ENCODE measurements at places on chromosomes 12 and 14.

- no peak for DNase-seq
These were observed 6.8 kb upstream of the LHX5 start for GRCh38 chr12:113478351-113479011.

GRCh38 chr12:30973175-30973574, 46.6 kb downstream of the TSPAN11 start:
- no peak for DNase-seq

GRCh38 chr12:32502693-32503502, 103.5 kb downstream of the FGD4 start:
- DNase-seq = no peak

DNA sequence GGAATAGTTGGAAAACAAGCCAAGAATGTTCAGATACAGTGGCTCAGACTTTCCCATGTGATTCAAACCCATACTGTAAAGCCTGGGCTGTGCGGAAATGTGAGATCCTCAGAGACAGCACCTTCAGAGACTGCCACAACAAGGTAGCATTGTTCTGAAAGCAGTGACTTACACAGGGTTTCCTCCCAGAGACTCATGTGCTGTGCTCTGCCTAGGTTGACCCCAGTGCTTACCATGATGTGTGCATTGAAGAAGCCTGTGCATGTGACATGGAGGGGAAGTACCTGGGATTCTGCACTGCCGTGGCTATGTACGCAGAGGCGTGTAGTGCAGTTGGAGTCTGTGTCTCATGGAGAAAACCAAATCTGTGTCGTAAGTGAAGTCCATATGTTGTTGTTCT, 219.4 kb downstream of the LRRK2 start:
- DNase-seq = no peak

GRCh38 chr12:68406134-68406576, 74.0 kb upstream of the MDM1 start:
- no peak for DNase-seq

DNA sequence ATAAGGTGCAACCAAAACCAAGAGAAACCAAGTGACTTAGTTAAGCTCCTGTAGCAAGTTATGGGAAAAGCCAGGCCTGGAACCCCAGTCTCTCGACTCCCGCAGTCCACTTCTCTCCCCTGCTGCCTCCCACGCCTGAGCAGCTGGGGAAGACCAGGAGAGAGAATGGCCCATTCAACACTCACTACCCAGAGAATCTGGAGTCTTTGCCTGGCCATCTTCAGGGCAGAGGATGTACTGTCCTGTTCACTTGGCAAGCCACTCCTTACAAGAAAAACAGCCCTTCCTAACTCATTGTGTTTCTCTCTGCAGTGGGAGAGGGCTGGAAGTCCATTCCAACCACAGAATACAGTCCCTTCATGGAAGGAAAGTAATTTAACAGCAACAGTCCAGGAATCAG, 1.8 kb downstream of the PITPNM2 start:
- DNase-seq = no peak

GRCh38 chr14:26905229-26905628, 307.4 kb upstream of the NOVA1 start:
- DNase-seq = peak; percentile 3

GRCh38 chr12:47360093-47360480, 280.3 kb upstream of the AMIGO2 start:
- no peak for DNase-seq

GRCh38 chr12:11959117-11959823, 111.5 kb upstream of the BCL2L14 start:
- DNase-seq = no peak

- no peak for DNase-seq
These were observed 371.2 kb downstream of the BTG1 start for GRCh38 chr12:91774434-91774921.

DNA sequence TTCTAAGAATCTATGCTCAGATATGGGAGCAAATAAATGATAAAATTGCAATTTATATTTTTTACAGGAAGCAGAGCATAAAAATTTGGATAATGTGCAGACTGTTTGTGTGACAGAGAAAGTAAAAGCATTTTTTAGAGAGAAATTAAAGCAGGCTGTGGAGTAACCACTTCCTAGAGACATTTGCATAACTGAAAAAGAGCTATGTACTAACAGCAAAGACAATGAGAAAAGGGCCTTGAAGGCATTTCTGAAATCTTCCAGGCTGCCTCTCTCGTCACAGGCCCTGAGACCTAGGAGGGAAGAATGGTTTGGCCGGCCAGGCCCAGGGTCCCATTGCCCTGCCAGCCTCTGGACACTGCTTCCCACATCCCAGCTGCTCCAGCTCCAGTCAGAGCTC, 247.2 kb downstream of the ALX1 start:
- DNase-seq = no peak

DNA sequence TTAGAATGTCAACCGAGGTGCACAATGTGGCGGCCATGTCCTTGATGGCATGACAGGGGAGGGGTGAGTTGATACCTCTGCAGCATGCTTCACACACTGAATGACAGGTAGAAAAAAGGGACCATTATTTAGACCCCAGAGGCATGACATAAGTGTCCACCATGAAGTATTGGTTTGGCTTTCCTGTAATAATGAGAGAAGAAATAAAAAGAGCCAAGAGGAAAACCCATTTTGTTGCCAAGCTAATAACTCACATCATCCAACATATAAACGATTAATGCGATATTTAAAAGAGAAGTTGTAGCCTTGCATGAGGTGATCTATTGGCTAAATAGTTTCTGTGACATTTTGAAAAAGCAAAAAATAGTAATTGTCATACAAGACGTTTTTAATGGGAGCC, 343.4 kb downstream of the LRIG3 start:
- DNase-seq = no peak

DNA sequence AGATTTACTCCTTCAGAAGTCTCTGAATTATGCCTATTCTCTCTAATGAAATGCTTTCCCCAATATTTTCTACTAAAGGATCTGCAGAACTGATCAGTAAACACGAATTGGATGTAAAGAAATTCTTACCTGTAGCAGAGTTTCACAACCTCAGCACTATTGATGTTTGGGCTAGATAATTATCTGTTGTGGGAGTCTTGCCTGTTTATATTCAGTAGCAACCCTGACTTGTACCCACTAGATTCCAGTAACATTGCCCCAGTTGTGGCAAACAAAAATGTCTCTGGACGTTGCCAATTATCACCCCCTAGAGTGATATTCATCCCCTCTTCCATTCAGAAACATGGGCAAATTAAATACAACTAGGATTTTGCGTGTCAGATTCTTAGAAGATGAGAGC, 156.8 kb upstream of the TMTC2 start:
- DNase-seq = no peak

GRCh38 chr12:99600388-99600787, 47.2 kb upstream of the GARIN6 start:
- DNase-seq = no peak

- DNase-seq = no peak
These were observed 2.3 kb downstream of the JDP2 start for GRCh38 chr14:75430116-75430515.

DNA sequence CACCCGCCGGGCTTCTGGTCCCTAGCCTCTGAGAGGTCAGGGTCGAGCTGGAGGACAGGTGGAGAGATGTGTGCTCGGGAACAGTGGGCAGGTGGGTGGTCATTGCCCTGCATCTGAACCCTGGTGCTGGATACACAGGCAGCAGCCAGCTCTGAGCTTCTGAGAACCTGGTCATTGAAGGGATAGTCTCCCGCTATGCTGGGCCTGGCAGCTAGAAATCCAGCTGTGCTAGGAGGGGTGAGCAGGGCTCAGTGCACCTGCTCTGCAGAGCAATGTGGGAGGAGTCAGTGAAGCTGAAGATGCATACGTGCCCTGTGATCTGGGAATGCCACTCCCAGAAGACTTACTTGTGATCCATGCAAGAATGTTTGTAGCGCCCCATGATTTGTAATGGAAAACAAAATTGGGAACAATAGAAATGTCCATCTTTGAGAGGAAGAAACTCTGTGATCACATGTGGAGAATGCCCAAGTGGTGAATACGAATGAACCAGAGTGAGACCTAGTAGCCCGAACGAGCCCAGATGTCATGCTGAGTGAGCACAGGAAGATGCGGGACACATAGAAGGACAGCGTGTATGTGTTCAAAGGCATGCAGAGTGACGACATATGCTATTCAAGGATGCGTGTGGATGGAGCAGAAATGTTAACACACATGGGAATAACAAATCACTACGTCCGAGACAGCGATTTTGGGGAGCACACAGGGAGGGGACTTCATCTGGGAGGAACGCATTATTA, 63.4 kb downstream of the AACS start:
- DNase-seq = no peak

- no peak for DNase-seq
These were observed 459 bp downstream of the NUAK1 start for GRCh38 chr12:106138357-106138632.

DNA sequence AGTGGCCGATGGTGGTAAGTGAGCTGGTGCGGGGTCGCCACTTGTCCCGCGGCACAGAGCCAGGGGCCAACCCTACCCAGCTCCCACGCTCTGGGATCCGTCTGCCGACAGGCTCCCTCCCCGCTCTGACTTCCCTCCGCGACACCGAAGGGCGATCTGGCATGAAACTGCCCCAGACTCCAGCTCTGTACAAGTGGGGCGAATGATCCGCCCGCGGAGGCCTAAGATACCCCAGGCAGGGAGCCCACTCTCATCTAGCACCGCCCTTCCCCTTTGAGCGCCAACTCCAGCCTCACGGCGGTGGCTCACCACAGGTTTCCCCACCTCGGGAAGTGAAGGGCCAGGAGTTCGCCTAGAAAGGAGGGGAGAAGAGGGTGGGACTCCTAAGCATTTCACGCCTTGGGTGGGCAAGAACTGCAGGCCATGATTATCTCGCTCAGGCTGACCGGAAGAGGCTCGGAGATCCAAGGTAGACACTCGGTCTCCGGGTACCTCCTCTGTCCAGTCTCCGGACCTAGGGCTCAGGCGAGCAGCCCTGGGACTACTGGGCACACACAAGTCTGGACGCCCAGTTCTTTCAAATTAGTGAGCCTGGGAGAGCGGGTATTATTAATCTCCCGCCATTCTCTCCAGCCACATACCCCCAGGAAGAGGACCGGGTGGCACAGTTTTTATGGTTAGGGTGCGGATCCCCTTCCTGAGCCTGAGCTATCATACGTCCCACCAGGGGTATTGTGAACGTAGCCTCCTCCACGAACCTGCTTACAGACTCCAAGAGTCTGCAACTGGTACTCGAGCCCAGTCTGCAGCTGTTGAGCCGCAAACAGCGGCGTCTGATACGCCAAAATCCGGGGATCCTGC, 849 bp downstream of the WNT1 start:
- DNase-seq = no peak

DNA sequence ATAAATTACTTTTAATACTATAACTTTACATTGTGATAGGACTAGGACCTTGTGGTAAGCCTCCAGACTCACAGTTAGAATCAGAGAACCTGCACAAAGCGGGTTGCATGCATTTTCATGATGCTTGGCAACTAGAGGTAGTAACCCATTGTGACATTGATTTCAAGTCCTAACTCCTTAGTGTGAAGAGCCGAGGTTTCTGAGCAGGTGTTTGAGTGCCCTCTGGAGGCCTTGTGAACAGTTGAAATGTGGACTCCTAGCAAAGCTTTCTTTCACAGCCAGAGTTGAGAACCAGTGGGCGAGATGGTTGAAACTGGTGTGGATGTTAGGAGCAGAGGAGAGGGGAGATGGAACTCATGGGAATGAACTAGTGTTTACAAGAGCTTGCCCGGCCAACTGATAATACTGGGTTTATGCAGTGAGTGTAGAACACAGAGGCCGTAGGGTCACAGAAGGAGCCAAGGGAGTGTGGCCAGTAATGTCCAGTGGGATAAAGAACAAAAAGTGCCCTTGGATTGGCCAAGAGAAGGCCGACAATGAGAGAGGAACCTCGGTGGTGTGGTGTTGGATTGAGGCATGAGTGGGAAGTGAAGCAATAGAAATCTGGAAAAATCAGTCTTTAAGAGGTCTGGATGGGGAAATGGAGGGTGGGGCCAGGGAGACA, 10.9 kb downstream of the ZNF664 start:
- DNase-seq = peak; percentile 25

- DNase-seq = no peak
These were observed 4.3 kb downstream of the PUS1 start for GRCh38 chr12:131933387-131933786.

GRCh38 chr12:112087851-112088250, 20.7 kb downstream of the NAA25 start:
- no peak for DNase-seq

GRCh38 chr12:131540138-131540623, 170.7 kb upstream of the SFSWAP start:
- DNase-seq = no peak

- DNase-seq = no peak
These were observed 142.3 kb upstream of the TBX3 start for GRCh38 chr12:114826244-114826643.

- DNase-seq = no peak
These were observed 30.1 kb downstream of the MED13L start for GRCh38 chr12:116247377-116247776.

DNA sequence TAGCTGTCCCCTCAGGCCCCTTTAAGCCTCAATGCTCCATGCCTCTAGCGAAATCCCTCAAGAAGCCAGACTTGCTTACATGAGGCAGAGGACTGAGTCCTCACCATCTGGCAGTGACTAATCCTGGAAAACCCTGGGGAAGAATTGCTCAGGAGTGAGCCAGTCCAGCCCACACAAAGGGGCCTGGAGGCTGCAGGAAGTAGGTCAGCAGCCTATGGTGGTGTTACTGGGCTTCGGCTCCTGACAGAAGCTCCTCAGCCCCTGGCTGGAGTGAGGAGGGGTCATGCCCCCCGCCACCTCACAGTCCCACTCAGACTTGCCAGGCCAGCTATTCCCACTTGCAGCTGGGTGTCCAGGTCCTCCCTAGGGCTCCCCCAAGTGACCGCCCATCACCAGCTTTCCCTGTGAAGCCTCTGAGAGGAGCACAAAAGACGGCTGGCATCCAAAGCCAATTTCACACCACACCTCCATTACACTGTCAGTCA, 250.5 kb downstream of the DPF3 start:
- DNase-seq = no peak

GRCh38 chr12:53333289-53333688, 2.9 kb downstream of the SP7 start:
- no peak for DNase-seq

DNA sequence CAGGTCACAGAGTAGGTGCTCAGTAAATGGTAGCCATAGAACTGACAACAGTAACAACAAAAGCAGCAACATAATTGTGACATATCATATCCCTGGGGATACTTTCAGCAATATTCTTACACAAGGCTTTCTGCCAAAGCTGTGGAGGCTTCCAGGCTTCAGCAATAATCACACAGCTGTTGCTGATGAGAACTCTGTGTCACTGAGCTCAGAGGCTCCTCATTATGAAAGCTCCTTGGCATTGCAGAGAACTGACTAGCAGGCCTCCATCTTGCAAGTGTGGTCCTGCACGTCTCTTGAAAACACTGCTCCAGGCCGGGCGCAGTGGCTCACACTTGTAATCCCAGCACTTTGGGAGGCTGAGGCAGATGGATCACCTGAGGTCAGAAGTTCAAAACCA, 97.3 kb upstream of the BTG1 start:
- no peak for DNase-seq

GRCh38 chr14:24436355-24437019, 6.1 kb downstream of the SDR39U1 start:
- DNase-seq = peak; percentile 58

- DNase-seq = no peak
These were observed 106.1 kb upstream of the RFLNA start for GRCh38 chr12:124188561-124189405.

GRCh38 chr12:125185740-125186470, 120.7 kb downstream of the AACS start:
- DNase-seq = peak; percentile 58
